ENCODE measurements at places on chromosomes 3 and 15.

DNA sequence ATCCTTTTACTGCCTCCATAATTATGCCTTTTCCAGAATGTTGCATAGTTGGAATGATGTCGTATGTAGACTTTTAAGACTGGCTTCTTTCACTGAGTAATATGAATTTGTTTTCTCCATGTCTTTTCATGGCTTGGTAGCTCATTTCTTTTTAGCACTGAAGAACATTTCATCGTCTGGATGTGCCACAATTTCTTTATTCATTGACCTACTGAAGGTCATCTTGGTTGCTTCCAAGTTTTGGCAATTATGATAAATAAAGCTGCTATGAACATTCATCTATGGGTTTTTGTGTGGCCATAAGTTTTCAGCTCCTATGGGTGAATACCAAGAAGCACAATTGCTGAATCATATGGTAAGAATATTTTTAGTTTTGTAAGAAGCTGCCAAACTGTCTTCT lies 23.2 kb upstream of the RARRES1 start:
- DNase-seq: no peak

GRCh38 chr3:72082186-72082715 lies 297.3 kb upstream of the PROK2 start:
- DNase-seq: peak; percentile 19

GRCh38 chr3:100183608-100184125 lies 69.4 kb upstream of the FILIP1L start:
- no peak for DNase-seq

DNA sequence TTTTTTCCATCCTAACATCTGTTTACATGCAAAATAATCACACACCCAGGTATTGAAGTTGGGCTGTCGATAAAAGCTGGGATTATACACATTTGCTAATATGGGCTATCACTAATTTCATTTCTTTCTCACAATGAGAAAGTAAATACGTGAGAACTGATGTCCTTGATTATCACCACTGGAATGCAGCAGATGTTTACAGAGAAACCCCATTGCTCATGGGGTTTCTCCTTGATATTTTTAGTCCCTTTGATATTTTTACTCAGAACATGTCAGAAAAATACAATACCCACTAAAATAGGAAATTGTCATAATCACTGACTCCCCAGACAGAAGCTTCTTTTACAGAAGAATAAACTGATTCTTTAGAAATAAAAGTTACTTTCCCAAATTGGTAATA lies 535.1 kb upstream of the CCDC54 start:
- no peak for DNase-seq

DNA sequence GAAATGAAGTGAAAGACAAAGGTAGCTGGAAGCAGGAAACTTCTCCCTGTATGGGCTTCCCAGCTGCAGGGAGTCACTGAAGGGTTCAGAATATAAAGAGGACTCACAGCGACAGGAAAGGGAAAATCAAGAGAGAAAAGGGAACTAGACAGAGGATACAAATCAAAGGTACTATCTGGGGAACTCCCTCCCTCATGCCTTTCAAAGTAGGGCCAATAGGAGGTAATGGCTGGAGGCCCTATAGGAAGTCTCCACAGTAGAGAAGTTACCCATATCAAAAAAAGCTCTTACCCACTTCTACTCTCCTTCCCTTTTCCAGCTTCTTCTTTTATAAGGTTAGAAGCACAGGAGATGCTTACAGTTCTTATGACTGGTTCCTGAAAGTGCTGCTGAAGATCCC lies 43.5 kb downstream of the FMN1 start:
- peak; percentile 16 for DNase-seq

- no peak for DNase-seq
These were observed 66.4 kb downstream of the XXYLT1 start for GRCh38 chr3:195204360-195205163.

GRCh38 chr3:52771334-52771681 lies 568 bp upstream of the NEK4 start:
- DNase-seq: no peak

DNA sequence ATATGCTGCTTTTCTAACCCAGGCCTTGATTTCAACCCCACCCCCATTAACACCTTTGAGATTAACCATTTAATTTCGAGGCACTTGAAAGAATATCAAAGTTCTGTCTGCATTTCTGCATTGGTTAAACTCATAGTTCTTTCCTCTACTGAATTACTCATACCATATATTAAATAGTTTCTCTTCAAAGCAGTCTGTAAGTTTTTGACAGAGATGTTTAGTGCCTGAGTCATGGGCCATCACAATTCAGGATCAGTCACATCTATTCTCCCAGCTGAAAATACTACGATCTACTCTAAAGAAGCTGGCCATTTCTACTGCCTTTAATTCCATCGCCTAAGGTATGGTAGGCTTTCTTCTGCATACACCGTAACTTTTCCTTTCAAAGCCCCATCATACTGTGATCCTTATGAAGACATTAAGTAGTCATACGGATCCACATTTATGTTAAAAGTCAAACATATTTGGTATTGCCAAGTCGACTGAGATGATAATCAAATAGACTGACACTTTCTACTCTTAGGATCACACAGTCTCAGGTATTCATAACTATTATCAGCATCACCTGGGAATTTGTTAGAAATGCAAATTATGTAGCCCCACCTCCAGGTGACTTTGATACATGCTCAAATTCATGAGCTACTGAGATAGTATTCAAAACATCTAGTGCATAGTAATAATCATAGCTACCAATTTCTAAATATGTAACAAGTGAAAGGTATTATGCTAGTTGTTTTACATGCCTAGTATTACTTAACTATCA lies 489.4 kb upstream of the IL12A start:
- DNase-seq: no peak

- no peak for DNase-seq
These were observed 67.5 kb downstream of the RPL22L1 start for GRCh38 chr3:170802164-170803151.

- no peak for DNase-seq
These were observed 290.7 kb downstream of the GBE1 start for GRCh38 chr3:81470524-81471278.

DNA sequence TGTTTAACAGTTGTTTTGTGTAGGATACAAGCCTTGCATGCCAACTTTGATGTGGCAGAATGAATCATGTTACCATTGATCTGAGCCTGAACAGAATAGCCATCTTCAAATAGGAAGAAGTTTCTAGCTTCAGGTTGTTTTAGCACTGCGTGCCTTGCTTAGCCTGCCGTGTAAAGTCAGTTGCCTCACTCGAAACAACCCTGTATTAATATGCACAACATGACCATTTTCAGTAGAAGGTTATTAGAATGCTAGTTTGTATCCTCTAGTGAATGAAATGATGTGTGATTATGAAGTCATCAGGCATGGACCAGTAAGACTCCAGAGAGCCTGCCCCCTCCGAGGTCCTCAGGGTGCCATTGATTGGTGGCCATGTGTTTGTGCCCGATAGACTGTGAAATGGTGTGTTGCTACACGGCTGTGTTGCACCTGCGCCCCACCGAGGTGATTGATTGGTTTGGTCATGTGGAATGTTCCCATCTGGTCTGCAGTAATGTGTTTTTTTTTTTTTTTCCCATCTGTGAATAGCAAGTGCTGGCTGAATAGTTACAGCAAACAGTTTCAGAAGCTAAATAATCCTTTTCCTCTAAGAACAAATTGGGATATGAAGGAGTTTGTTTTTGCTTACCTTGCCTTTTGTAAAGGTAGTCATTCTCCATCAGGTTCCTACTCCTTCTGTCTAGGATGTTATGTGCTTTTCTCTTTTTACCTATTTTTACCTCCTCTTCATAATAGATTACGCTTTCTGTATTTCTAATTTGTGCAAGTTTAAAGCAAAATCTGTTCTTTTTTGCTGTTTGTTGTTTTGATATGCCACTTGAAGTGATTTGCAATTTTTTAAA lies 214.9 kb downstream of the TCF12 start:
- DNase-seq: no peak

- DNase-seq: no peak
These were observed 308.9 kb downstream of the EPHB1 start for GRCh38 chr3:135103917-135104316.

GRCh38 chr3:45544024-45544716 lies 50.4 kb upstream of the LIMD1 start:
- no peak for DNase-seq

DNA sequence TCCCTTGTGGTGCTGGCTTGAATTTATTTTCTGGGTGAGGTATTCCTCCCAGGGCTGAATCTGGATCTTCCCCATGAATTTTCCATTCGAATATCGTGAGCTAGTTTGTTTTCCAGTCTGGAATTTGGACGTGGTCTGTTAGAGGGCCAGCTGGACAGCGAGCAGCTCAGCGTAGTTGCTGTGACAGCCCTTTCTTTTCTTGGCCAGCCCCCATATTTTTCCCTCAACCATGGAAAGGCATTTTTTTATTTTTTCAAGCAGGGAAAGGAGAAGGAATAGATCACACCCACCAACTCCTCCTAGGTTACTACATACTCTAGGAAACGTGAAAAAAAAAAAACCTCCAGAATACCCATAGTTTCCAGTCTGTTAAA lies 152.0 kb downstream of the KLHL25 start:
- DNase-seq: no peak

DNA sequence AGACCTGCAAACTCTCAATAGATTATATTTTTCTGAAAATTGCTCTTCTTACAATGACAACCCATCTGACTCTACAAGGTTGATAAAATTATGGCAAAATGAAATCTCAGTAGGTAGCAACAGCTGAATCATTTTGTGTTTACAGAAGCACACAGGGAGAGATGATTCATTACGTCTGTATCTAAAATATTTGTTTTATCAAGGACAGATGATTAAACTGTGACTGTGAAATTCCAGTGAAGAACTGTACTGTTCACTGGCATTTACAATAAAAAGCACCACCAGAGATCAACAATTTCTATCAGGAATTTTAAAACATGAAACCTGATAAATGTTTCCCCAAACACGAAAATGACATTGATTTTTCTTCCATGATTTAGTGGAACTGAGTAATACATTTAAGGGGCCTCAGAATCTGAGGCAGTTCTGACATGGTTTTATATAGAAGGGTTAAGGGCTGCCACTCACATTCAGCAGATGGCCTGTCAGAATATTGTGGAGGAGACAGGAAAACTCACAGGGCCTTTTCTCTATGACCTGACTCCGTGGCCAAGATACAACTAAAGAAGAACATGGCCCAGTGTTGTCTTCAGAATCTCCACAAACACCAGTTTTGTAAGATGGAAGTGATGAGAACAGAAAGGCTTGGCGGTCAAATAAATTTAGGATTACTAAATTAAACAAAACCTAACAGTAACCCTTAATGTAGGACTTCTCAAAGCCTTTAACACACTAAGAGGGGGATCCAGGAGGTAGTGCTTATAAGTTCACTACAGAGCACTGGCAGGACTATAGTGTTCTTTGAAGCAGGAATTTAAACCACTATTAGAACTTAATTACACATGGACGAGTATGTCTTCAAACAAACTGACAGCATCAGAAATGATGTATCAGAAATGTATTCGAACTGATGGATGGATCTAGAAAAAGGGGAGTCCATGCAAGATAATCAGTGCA lies 25.9 kb downstream of the RAD18 start:
- DNase-seq: no peak

DNA sequence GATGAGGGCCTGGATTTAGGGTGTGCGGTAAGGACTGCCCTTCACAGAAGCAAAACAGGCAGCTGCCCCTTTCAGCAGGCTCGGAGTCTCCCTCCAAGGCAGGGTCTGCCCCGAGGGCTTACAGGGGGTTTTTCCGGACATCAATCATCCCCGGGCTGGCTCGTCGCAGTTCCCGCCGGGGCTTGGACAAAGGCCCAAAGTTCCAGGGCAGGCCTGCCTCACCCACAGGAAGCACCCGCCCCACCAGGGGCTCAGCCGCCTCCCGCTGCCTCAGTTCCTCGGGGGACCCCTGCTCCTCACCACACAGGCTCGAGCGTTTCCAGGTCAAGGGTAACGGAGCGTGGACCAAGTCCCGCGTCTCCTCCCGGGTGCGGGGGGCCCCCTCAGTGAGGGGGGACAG lies 27.0 kb downstream of the KIF7 start:
- no peak for DNase-seq

DNA sequence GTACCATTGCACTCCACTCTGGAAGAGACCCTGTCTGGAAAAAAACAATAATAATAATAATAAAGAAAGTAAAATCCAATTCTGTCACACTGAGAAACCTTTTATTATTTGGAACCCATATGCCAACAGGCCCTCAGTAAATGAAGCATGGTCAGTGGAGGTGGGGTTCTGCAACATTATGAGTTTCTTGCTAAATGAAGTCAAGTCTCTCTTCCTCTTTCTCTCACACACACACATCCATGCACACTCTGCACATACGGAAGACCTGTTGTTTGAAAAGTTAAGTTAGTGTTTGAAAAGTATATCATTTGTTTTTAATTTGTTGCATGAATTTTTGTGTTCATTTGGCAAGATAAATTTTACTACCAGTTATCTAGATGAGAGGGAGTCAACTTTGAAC lies 27.8 kb downstream of the GAP43 start:
- no peak for DNase-seq

GRCh38 chr3:131075632-131076328 lies 49.1 kb downstream of the NEK11 start:
- DNase-seq: no peak

- DNase-seq: no peak
These were observed 394.6 kb upstream of the NR2F2 start for GRCh38 chr15:95935852-95936251.

- no peak for DNase-seq
These were observed 26.3 kb downstream of the SYNPR start for GRCh38 chr3:63304421-63304820.

DNA sequence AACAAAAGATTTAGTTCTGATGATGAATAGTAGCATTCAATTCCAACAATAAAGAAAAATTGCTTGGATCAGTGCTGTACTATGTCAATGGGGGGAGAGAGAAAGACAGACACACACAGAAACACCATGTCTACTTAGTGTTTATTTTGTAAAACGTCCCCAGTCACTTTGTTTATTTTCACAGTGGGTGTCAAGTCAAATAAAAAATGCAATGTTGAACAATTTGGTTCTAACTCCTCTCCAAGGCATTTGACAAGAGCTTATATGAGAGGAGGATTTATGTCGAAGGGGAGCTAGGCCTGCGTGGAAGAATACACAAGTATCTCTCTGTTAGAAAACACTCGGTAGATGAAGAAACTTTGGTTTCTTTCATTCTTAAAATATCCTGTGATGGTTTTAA lies 201.7 kb upstream of the SLC2A2 start:
- no peak for DNase-seq

DNA sequence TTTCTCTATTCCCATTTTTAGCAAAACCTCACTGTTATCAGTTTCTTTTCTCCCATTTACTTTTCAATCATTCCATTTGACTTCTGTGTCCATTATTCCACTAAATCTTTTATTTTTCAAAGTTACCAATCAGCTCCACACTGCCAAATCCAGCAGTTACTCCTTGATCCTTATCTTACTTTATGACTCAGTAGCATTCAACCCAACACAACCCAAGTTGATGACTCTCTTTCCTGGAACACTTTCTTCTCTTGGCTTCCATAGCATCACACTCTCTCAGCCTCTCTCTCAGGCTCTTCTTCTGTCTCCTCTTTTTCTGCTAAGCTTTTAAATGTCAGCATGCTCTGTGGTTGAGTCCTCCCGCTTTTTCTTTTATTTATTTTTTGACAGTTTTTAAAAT lies 36.3 kb downstream of the RASGRP1 start:
- no peak for DNase-seq

Data from CD4-positive, alpha-beta T cell treated with Interferon alpha-2 for 1 hour (primary cell).